ENCODE measurements at places on chromosomes 3 and 15. TPM values are rescaled to one million over a fixed set of nuclear protein-coding genes. Genes with fewer than 3 reads are reported as not detected.

FAM227B gene
- total RNA-seq, result 4.4 TPM

GRCh38 chr15:96197721-96198120 lies 132.8 kb upstream of the NR2F2 start:
- DNase-seq, result no peak

GRCh38 chr3:66709532-66709931 lies 208.7 kb upstream of the LRIG1 start:
- no peak for DNase-seq

- DNase-seq, result peak; percentile 73
These were observed 27.9 kb upstream of the SCN10A start for GRCh38 chr3:38843898-38844297.

- DNase-seq, result no peak
These were observed 166.1 kb downstream of the ZNF621 start for GRCh38 chr3:40690749-40691451.

Data from Karpas-422 (cell line).